ENCODE measurements at places on chromosomes 4 and X.

GRCh38 chr4:104330125-104330905 is 164.4 kb downstream of the CXXC4 start:
- no peak for DNase-seq

GRCh38 chrX:154015581-154016264 is 4.0 kb downstream of the IRAK1 start:
- no peak for DNase-seq

DNA sequence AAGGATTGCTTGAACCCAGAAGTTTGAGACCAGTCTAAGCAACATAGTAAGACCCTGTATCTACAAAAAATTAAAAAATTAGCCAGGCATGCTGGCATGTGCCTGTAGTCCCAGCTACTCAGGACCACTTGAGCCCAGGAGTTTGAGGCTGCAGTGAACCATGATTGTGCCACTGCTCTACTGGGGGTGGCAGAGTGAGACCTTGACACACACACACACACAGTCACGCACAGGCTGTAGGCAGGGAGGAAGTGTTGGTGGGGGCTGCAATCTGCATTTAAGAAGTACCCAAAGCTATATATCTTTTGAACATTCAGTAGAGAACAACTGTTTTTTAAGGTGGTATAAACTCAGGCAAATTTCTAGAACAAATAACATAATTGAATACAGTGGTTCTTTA is 7.2 kb downstream of the SCRG1 start:
- no peak for DNase-seq

DNA sequence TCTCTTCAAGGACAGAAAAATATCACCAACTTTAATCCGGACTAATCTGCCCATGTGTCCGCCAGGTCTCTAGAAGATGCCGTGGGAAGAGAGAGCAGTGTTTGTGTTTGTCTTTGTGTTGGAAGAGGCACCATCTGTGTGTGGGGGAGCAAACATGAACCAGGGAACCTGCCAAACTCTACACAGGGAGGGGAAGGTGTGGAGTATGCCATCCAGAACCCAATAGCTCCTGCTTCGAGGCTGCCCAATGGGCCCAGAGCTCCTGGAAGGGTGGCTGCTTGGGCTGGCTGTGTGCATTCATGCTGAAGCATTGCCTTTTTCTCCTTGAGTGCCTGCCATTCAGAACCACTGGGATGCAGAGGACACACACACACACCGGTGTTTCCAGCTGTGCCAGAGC is 536.2 kb downstream of the MID1IP1 start:
- no peak for DNase-seq

- no peak for DNase-seq
Measured at GRCh38 chrX:38649221-38649620, 87.9 kb downstream of the TSPAN7 start.

GRCh38 chr4:102825261-102826091 is 1.9 kb downstream of the UBE2D3 start:
- peak; percentile 65 for DNase-seq

GRCh38 chrX:153974726-153975286 is 2.3 kb downstream of the TMEM187 start:
- DNase-seq, result no peak

GRCh38 chrX:139692506-139692849 is 15.5 kb downstream of the MCF2 start:
- no peak for DNase-seq

- no peak for DNase-seq
Measured at GRCh38 chr4:56701644-56702043, 20.5 kb upstream of the HOPX start.

GRCh38 chr4:26369581-26369980 is 48.8 kb downstream of the RBPJ start:
- no peak for DNase-seq

GRCh38 chr4:46999566-46999965 is 6.2 kb upstream of the GABRA4 start:
- DNase-seq, result no peak

DNA sequence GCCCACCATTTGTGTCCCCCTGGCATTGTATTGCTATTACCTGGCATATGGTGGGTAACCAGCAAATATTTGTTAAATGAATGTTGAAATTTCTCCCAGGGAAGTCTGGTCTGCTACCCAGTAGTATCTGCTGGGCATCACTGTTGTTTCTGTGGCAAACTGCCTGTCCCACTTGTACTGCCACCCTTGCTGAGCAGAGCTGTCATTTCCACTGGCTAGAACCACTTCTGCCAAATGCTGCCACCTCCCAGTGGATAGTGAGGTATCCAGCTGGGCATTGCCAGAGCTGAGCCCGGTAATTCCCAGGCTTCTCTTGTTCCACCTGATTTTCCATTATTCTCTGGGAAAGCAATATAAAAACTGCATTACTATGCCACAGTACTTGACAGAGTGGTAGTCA is 186.7 kb upstream of the NOCT start:
- no peak for DNase-seq

DNA sequence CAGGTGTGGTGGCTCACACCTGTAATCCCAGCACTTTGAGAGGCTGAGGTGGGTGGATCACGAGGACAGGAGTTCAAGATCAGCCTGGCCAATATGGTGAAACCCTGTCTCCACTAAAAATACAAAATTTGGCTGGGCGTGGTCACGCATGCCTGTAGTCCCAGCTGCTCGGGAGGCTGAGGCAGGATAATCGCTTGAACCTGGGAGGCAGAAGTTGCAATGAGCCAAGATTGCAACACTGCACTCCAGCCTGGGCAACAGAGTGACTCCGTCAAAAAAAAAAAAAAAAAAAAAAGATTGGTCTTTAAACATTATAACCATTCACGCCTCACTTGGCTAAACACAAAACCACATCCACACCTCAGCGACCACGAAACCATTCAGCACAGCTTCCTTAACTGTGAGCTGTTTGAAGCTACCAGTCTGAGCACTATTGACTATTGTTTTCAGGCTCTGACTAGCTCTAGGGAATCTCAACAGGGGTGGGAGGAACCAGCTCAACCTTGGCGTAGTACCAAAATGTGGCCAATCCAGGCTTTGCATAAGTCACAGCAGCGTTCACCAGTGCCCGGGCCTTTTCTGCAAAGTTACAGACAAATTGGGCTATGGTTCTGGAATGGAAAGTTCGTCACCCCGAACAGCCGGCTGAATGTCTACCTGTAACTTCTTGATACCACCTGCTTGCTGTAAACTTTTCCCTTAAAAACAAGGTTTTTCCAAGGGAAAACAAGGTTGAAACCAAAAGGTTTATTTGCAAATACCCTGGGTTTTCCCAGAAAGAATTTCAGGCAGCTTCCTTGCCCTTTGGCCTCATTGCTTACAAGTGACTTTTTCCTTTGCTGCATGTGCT is 73.6 kb upstream of the DHX15 start:
- DNase-seq, result peak; percentile 94

DNA sequence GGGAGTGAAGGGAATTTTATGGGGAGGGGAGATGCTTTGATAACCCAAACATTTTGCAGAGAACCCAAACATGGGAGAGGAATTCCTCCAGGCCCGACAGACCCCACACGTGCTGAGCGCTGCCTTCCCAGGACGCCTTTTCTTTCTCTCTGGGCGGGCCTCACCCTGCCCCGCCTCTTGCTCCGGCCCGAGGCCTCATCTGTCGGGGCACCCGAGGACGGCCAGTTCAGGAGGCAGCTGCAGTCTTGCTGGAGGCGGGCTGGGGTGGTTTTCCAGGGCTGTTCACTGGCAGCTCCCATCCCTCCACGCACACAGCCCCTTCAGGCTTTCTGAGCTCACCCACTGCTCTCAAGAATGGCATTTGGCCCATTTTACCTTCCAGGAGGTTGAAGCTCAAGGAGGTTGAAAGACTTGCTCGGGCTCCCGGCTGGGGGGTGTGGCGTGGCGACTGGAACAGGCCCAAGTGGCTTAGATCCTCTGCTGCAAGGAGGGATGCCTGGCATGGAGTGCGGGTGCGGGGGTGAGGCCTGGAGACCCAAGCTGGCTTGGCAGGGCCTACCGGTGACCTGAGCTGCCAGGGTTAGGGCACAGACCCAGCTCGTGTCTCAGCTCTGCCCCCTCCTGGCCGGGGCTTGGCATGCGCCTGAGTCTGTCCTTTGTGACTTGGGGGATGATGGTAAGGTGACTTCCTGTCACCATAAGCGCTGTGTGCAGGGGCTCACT is 99.2 kb downstream of the PSAPL1 start:
- DNase-seq, result peak; percentile 58

DNA sequence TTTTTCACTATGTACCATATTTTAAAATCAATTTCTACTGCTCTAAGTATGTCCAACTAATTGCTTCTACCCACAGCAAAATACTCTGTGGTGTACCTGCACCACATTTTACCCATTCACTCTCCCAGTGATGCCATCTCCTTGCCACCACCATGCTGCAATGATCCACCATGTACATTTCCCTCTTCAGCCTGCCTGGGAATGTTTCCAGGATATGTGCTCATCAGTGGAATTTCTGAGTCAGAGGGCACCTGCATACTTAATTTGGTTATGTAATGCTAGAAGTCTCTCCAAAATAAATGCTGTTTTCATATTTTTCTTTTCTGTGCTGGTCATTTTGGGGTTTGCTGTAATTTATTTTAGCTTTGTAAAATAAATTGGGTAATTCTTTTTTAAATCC is 33.2 kb upstream of the OCIAD2 start:
- DNase-seq, result peak; percentile 92

- no peak for DNase-seq
Measured at GRCh38 chrX:118522230-118522926, 26.8 kb downstream of the DOCK11 start.

- peak; percentile 83 for DNase-seq
Measured at GRCh38 chr4:98939892-98940298, 11.0 kb upstream of the EIF4E start.

GRCh38 chr4:53362093-53362492 is 3.8 kb downstream of the SCFD2 start:
- no peak for DNase-seq

GRCh38 chr4:39976945-39977488 is 694 bp downstream of the PDS5A start:
- DNase-seq, result no peak

GRCh38 chr4:1658581-1658980 is 25.5 kb downstream of the FAM53A start:
- DNase-seq, result no peak

GRCh38 chr4:155765149-155765548 is 6.3 kb downstream of the GUCY1B1 start:
- DNase-seq, result no peak

GRCh38 chrX:39331082-39331704 is 529.9 kb downstream of the MID1IP1 start:
- no peak for DNase-seq

- peak; percentile 60 for DNase-seq
Measured at GRCh38 chrX:40100141-40100536, 2.4 kb upstream of the BCOR start.

DNA sequence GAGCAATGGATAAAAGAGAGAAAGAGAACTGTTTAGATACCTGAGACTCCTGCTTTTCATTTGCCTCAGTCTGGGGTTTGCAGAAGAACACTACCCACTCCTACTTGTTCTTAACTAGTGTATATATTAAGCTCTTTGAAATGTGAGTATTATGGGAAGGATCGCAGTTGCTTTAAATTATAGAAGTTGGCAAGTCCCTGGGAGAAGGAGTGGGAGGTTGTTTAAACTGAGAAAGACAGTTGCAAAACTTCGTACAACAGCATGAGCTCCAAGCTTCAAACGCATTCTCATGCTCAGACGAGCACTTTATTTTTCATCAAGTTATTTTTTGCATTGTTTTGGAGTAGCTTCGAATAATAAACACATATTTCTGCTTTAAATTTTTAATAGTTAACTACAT is 88.1 kb upstream of the C1QTNF7 start:
- DNase-seq, result no peak

DNA sequence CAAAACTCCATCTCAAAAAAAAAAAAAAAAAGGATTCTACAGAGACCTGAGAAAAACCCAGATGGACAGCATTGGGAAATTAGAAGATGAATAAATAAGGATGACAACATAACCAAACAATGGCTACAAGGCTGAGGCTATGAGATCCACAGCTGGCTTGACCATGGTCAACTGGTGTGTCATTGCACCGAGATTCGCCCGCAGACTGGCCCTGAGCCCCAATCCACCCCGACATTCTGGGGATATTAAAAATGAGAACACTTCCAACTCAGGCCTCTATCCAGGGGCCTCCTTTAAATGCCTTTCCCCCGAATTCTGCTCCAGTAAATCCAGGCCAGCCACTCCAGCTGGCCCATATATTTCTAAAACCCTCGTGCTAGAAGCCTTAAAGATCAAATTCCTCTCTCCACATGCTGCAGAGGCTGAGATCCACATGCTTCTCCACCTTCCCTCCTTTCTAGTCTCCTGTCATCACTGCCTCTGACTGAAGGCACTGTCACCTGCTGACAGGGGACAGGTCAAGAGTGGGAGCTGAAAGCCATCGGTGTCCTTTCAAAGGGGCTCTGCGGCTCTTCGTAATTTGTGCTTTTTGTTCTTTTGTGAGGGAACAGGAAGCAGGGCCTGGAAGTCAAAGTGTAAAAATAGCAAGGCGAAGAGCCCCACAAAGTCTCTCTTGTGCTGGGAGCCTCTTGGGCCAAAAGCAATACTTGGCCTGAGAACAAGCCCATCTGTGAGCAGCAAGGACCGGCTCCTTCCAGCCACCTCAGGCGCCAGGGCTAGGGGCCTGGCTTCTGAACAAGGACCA is 203.7 kb downstream of the NSUN7 start:
- DNase-seq, result no peak

DNA sequence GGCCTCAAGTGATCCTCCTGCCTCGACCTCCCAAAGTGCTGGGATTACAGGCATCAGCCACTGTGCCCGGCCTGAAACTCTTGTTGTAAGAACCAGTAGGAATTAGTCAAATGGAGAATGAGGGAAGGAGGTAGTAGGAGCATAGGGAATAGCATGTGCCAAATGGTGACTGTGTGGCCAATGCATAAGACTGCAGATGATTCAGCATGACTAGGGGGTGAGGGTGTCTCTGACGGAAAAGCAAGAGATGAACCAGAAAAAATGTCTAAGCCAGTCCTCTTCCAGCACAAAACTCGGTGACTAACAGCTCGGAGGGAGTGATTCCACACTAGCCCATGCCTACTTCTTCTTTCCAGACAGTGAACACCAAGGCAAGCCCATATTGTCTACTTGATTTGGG is 58.2 kb upstream of the DUSP21 start:
- peak; percentile 92 for DNase-seq

Data from PC-3 (cell line).